ENCODE measurements at places on chromosomes 11 and 22. TPM values are rescaled to one million over a fixed set of nuclear protein-coding genes. Genes with fewer than 3 reads are reported as not detected.

- no peak for DNase-seq
Observed at GRCh38 chr22:48919187-48919590, 908.5 kb downstream of the BRD1 start.

- no peak for DNase-seq
Observed at GRCh38 chr11:7630002-7630401, 43.3 kb downstream of the CYB5R2 start.

GRCh38 chr11:2376751-2377451 is at the start of gene CD81:
Gene CD81 (plus strand): TSS chr11:2377310. CDS start chr11:2377550, 240 bp downstream.
- peak; percentile 59 for DNase-seq

DNA sequence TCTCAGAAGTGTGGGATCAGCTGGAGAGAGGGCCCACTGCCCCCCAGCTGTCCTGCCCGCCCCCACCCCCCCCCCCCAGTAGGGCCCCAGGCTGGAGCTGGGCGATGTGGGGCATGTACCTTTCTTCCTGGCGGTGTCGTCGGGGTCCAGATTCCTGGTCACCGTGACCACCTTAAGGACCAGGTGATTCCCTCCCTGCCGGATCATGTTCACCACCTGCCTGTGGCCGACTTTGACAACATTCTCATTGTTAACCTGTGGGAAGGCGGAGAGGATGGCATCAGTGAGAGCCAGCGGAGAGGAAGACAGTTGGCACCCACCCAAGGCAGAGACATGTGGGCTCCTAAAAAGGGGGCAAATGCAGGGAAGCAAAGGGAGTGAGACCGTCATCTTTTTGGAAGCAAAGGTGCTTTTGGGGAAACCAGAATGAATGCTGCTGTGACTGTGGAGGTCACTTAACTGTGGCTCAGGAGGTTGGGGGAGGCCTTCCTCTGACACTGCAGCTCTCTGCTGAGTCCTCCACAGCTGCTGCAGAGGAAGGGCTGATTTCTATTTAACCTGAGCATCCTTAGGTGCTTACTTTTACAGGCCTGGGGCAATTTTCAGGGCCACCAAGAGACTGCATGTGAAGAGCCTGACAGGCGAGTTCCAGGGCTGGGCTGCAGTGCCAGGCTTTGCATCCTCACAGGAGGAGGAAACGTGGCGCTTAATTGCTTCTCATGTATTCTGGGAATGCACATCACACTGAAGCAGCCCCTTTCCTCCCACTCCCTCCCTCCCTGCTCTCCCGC is 104.5 kb downstream of the CTTN start:
- DNase-seq, result no peak

DNA sequence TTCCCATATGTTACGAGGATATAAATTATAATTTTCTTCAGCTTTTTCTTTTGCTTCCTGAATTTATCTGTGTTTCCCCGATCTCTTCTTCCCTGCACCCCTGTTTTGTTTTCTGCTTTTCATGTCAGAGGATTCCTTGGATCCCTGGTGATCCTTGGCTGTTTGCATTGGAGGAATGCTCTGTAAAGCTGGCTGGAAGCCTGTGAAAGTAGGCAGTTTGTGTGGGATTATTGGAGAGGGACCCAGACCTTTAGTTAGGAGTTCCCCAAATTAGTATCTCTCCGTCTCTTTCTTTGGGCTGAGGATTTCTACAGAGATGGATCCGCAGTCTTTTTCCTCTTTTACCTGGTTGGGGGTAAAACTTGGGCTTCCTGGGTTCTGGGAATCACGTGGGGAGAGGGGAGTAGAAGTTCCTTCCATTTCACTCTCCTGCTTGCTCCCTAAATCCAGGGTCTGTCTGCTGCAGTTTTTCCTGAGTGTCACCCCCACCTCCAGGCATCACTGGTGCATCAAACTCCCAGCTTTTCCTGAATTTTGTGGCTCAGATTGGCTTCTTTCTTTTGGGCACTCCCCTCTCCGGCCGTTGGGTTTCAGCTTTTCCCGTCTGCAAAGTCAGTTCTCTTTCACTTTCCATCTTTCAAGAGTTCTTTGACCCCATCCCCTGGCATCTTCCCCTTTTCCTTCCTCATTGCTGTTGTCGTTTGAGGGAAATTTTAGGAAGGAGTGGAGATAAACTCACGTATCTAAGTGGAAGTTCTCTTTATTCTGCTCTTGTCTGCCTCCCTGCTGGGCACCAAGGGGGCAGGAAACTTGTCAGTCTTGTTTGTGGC is 79.1 kb upstream of the ALX4 start:
- no peak for DNase-seq

DNA sequence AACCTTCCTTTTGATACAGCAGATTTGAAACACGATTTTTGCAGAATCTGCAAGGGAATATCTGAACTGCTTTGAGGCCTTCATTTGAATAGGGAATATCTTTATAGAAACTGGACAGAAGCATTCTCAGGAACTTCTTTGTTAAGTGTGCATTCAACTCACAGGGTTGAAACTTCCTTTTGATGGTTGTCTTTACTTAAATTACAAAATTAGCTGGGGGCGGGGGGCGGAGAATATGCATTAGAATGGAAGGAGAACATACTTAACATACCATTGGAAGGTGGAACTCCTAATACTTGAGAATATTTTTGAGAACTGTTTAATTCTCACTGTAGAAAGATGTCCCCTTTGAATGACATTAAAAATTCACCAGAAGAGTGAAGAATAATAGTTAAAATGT is 104.4 kb downstream of the TRIM51G start:
- DNase-seq, result no peak

- no peak for DNase-seq
Observed at GRCh38 chr11:128421577-128422330, 165.6 kb downstream of the ETS1 start.

GRCh38 chr11:4830346-4830745 is 9.2 kb downstream of the OR51F2 start:
- no peak for DNase-seq

- DNase-seq, result peak; percentile 23
Observed at GRCh38 chr11:77322926-77323590, 21.6 kb upstream of the GDPD4 start.

DNA sequence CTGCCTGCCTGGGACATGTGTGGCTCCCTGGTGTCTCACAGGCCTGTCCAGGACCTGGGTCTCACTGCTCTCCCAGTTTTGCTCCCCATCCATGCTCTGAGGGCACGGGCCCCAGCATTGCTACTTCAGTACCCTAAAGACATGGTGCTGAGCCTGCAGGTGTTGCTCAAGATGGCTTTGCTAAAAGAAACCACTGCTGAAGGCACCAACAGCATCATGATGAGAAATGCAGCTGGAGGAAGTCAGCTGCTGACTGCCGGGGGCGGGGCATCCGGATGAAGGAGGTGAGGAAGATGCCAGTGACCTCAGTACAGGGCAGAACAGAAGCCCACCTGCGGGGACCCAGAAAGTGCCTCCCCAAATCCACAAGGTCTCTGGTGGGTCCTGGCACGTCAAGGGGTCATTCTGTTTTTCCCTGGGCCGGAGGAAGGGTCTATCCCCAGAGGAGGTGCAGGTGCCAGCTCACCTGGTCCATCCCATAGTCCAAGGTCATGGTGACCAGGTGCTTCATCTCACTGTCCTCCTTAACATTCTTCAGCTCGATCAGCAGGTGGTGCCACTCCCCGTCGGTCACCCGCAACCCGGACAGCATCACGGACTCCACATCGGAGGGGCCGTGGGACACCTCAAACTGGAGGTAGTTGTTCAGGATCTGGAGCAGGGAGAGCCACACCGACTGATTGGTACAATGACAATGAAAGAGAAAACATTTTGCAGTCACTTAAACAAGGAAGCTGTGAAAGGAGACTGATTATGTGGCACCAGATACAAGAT is 63.9 kb downstream of the TRMU start:
- no peak for DNase-seq

DNA sequence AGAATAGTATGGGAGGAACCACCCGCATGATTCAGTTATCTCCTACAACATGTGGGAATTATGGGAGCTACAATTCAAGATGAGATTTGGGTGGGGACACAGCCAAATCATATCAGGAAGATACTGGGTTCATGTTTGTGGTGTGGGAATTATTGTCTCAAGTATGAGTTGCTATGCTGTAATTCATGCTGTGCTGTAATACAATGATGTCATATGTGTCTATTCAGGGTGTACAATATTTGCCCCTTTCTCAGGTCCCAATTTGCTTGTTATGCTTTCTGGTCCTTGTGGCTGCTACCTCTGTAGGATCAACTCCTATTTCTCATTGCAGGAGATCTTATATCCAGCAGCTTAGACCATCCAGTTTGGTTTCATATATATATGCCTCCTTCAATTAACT is 52.2 kb upstream of the ARHGAP20 start:
- DNase-seq, result no peak

- DNase-seq, result no peak
Observed at GRCh38 chr22:40396882-40397281, 26.5 kb downstream of the SGSM3 start.

DNA sequence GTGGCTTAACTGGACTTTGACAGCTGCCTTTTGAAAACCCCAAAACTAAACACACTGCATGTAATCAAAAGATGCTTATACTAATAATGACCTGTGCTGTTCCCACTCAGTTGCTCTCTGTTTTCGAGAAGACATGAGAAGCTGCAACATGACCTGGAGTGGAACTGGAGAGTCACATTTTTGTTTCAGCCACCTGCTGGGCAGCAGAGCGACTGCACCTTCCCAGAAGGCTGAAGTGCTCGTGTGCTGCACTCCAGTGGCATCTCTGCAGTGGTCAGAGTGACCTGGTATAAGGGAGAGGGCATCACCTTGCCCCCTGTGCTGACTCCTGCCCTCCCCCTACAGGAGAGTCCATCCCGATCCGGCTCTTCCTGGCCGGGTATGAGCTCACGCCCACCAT is 8.6 kb downstream of the THYN1 start:
- no peak for DNase-seq

DNA sequence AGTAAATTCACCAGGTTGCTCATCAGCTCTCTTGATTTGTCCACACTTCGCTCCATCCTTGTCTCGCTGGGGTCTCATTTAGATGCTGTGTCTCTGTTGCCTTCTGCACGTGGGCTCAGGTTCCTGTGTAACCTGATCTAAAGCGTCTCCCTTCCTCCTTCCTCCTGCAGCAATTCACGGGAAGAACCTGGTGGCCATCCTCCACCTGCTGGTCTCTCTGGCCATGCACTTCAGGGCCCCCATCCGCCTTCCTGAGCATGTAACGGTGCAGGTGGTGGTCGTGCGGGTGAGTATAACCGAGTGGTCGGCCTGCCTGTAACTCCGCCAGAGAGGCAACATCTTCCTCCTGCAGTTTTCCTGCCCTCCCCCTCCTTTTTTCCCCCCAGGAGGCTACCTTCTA is 48.0 kb upstream of the PARVG start:
- no peak for DNase-seq

GRCh38 chr22:42611051-42611450 is 3.6 kb downstream of the POLDIP3 start:
- DNase-seq, result no peak

DNA sequence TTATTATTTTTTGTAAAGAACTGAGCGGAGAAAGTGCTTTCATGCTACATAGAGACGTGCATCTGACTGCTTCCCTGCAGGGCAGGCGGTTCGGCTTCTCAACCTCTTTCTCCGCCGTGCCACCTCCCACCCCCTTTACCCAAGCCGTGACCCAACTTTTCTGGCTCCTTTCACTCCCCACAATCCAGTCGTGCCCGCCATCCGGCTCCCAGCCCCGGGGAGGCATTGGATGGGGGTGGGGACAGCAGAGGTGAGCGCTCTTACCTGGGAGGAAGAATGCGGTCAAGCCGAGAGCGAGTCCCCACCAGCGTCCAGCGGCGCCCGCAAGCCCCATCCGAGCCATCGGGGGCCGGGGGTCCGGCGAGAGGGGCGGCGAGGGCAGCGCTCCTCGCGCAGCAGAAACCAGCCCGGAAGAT is 781 bp downstream of the NECTIN1 start:
- no peak for DNase-seq

GRCh38 chr11:117973503-117973860 is 12.7 kb upstream of the IL10RA start:
- DNase-seq, result no peak

DNA sequence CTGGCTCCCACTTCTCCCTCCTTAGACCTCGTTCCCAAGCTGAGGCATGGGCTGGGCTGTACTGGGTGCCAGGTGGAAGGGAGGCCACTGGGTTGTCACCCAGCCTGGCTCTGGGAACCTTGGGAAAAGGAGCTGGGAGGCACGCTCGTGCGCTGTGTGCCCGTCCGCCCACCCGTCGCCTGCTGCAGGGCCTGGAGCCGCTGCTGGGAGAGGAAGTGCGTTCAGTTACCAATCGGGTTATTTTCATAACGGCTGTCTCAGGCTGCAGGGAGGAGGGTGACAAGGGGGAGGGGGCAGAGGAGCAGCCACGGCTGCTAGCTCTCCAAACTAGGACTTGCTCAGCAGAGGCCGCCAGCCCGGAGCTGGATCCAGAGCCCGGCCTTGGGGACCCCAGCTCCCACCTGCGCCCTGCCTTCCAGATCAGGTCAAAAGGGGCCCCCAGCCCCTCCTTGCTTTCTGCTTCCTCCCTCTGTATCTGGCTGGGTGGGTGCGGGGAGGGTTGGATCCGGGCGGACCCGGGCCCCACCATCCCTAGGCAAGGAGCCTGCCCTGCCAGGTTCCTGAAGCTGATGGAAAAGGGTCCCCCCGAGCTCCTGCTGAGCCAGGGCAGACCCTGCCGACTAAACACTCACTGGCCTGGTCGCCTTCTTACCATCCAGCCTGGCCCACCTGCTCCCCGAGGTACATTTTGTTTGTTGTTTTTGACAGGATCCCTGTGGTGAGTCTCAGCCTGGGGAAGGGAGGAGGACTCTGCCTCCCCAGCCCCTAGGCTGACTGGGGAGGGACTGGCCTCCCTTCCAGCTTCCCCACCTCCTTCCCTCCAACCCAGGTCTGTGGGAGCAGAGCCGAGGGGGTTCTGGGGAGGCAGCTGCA is 14.3 kb downstream of the DGKZ start:
- DNase-seq, result no peak

DNA sequence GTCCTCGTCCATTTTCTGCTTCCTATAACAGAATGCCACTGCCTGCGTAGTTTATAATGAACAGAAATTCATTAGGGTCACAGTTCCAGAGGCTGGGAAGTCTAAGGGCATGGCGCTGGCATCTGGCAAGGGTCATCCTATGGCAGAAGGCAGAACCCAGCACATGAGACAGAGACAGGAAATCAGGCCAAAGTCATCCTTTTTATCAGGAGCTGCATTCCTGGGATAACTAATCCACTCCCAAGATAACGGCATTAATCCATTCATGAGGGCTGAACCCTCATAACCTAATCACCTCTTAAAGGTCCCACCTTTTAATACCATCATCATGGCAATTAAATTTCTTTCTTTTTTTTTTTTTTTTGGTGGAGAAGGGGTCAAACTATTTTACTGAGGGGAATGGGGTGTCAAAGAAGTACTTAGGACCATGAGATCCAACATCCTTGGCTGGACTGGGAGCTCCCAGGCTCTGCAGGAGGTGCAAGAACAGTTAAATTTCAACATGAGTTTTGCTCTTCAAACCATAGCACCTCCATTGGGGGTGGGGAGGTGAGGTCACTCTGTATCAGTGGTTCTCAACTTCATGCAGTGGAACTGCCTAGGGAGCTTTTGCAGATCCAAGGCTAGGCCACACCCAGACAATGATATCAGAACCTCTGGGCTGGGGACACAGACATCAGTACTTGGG is 4.4 kb downstream of the TMEM109 start:
- no peak for DNase-seq

GRCh38 chr11:68303982-68304780 is 8.2 kb upstream of the LRP5 start:
- no peak for DNase-seq

CRYBB1 gene
- not detected for total RNA-seq

OR10A2 gene
- not detected for total RNA-seq

TRIM48 gene
- 0.43 TPM for total RNA-seq

OR52A1 gene
- total RNA-seq, result not detected

A4GALT gene
- total RNA-seq, result 3.5 TPM

REXO2 gene
- total RNA-seq, result 90.8 TPM

RAG2 gene
- not detected for total RNA-seq

CRACR2B gene
- 47.8 TPM for total RNA-seq

MYOD1 gene
- total RNA-seq, result not detected

UPK3A gene
- not detected for total RNA-seq

POLR2F gene
- 225 TPM for total RNA-seq

EFEMP2 gene
- total RNA-seq, result 35.8 TPM

Data from G401 (cell line).